CD4-positive, CD25-positive, alpha-beta regulatory T cell (primary cell): ENCODE measurements at places on chromosomes 5 and 9. TPM values are rescaled to one million over a fixed set of nuclear protein-coding genes. Genes with fewer than 3 reads are reported as not detected.

Gene ANKRD18A
- 0.39 TPM for polyA plus RNA-seq

Gene FABP6
- polyA plus RNA-seq, result not detected

Gene PCDHAC2
- not detected for polyA plus RNA-seq

Gene PCDHGA5
- polyA plus RNA-seq, result 0.08 TPM

Gene SLC36A2
- not detected for polyA plus RNA-seq

Gene OSMR
- polyA plus RNA-seq, result not detected

Gene IFNA2
- polyA plus RNA-seq, result not detected

Gene IFNK
- polyA plus RNA-seq, result not detected

Gene COX7C
- polyA plus RNA-seq, result 866 TPM

Gene SH3RF2
- not detected for polyA plus RNA-seq

Gene GADD45G
- polyA plus RNA-seq, result 0.16 TPM

Gene ST6GALNAC4
- polyA plus RNA-seq, result 23.1 TPM

Gene PPP2R2B
- polyA plus RNA-seq, result 6.1 TPM

Gene PPP3R2
- 0.17 TPM for polyA plus RNA-seq

Gene MARCOL
- not detected for polyA plus RNA-seq

Gene CDK9
- 51.1 TPM for polyA plus RNA-seq

Gene PDE6A
- not detected for polyA plus RNA-seq

Gene ARHGEF37
- polyA plus RNA-seq, result 0.55 TPM

Gene ACTBL2
- not detected for polyA plus RNA-seq

Gene BTF3
- polyA plus RNA-seq, result 807 TPM

Gene GABRA1
- polyA plus RNA-seq, result not detected

Gene LMBRD2
- 5.0 TPM for polyA plus RNA-seq

Gene LCN15
- not detected for polyA plus RNA-seq

Gene SKP2
- 22.8 TPM for polyA plus RNA-seq

Gene RC3H2
- 23.2 TPM for polyA plus RNA-seq

Gene LRRC19
- not detected for polyA plus RNA-seq

Gene RAB3C
- not detected for polyA plus RNA-seq

Gene HAVCR2
- 6.8 TPM for polyA plus RNA-seq

Gene ADAMTS12
- not detected for polyA plus RNA-seq

Gene NANS
- 35.0 TPM for polyA plus RNA-seq

Gene MEIKIN
- not detected for polyA plus RNA-seq

Gene NPR3
- not detected for polyA plus RNA-seq

Gene FSTL4
- not detected for polyA plus RNA-seq
